ENCODE measurements at places on chromosomes 16 and 17.

DNA sequence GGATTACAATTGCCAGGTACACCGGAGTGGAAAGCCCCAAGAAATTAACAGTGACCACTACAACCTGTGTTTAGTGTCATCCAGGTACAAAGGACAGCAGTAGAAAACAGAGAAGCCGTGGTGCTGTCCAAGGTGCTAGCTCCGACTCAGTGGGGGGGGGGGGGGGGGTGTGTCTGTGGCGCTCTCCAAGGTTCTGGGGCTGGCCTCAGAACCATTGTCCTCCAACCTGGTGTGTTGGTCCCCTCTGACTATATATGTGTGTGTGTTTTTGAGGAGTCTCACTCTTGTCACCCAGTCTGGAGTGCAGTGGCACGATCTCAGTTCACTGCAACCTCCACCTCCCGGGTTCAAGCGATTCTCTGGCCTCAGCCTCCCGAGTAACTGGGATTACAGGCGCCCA lies 5.8 kb upstream of the ZNF23 start:
- peak; percentile 25 for DNase-seq

- DNase-seq = no peak
Observed at GRCh38 chr17:42538482-42538881, 2.4 kb downstream of the NAGLU start.

- no peak for DNase-seq
Observed at GRCh38 chr17:73112246-73112645, 19.8 kb upstream of the SLC39A11 start.

DNA sequence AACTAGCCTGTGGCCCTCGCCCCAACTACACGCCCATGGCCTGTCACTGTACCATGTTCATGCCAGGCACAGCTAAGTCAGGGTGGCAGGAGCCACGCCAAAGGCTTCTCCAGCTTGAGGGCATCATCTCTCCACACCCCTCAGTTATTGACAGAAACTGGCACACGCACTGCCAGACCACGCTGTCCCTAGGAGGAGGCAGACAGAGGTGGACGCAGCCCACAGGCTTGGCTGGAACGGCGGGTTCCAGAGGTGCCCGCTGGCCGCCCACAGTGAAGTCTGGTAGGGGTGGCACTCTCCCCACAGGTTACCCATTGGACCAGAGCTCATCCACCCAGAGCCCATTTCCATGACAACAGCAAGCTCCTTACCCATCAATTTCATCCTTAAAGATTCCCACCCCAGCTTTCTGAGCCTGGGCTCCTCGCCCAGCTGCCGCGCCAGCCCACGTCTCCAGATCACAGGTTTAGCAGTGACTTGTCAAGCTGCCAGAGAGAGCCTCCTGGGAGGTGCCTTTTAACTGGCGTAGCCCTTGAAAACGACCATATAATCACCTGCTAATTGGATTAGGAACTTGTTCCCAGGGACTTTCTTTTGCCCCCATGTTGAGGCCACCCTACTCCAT lies 27.9 kb downstream of the RPRML start:
- no peak for DNase-seq

- DNase-seq = no peak
Observed at GRCh38 chr17:47629826-47630225, 19.9 kb upstream of the KPNB1 start.

- no peak for DNase-seq
Observed at GRCh38 chr17:49964769-49965523, 4.0 kb upstream of the DLX4 start.

- DNase-seq = no peak
Observed at GRCh38 chr16:52247737-52248136, 299.2 kb downstream of the TOX3 start.

DNA sequence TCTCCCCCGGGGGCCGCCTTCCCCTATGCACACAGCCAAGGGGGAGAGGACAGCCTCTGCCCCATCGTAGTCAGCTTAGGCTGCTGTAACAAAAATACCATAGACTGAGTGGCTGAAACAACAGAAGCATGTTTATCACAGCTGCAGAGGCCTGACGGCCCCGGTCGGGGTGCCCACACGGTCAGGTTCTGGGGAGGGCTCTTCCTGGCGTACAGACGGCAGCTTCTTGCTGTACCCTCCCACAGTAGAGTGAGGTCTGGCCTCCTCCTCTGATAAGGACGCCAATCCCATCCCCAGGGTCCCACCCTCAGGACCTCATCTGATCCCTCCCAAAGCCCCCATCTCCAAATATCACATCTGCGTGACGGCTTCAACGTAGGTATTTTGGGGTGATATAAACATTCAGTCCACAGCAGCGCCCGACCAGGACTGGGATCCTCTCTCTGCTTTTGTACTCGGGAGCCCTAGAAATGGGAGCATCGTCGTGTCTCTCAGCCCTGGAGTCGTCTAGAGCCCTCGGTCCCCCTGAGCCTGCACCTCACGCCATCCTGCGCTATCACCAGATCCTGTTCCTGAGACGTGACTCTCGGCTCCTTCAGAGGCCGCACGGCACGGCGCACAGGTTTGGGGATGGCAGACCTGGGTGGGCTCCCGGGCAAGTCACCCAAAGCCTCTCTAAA lies 67.8 kb downstream of the RPH3AL start:
- DNase-seq = no peak

DNA sequence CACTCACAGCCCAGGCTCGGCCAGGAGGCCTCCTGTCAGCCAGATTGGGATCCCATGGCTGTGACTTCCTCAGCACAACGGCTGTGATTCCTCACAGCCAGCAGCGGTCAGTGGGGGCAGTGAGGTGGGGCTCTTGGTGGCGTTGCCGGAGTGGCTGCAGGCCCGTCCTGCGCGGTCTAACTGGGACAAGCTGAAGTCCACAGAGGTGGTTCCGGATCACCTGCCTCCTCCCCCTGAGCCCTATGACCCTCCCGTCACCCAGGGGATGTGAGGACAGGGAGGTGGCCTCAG lies 34.4 kb upstream of the MLKL start:
- DNase-seq = no peak

- DNase-seq = no peak
Observed at GRCh38 chr17:5418858-5419355, 555 bp downstream of the NUP88 start.

DNA sequence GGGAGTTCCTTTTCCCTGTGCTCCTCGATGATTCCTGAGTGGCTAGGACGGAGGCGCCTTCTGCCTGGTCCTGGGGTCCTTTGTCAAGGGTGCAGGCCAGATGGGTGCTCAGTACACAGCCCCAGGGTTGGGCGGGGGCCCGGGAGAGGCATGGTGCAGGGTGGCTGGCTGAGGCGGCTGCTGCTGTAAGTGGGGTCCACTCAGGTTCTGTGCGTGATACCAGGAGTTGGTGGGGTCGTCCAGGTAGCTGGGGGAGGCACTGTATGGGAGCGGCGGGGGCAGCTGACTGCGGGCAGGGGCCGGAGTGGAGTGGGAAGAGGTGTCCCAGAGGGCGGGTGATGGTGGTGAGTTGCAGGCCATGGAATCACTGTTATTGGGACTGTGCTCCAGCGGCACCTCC lies 3.6 kb downstream of the DLX3 start:
- DNase-seq = no peak

DNA sequence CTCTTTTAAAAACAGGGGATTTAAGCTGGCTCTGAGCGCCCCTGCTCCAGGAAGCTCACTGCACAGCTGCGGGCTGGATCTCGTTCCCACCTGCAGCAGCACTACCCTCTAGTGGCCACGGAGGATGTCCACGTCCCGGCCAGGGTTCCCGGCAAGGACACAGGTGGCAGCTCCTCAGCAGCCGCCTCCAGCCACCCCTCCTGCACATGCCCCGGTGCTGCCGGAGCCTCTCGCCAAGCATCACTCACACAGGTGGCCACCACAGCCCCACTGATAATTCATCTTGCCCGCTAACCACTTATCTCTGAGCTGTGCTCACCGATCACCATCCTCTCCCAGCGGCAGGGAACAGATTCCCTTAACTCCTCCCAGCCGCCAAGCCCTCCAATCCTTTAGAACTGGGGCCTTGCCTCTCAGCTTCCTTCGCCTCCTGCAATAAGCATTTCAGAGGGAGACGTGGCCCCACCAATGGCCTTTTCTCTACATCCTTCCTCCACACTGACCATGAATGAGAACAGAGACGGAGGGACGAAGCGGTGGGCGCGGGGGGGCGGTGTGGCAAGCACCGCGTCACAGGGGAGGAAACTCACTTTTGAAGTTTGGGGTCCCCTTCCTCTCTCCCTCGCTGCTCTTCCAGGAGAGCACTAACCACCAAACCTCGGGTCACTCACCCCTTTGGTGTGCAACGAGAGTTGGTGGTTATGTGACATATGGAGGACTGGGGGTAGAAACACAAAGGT lies 222.1 kb downstream of the RBFOX3 start:
- DNase-seq = peak; percentile 27

DNA sequence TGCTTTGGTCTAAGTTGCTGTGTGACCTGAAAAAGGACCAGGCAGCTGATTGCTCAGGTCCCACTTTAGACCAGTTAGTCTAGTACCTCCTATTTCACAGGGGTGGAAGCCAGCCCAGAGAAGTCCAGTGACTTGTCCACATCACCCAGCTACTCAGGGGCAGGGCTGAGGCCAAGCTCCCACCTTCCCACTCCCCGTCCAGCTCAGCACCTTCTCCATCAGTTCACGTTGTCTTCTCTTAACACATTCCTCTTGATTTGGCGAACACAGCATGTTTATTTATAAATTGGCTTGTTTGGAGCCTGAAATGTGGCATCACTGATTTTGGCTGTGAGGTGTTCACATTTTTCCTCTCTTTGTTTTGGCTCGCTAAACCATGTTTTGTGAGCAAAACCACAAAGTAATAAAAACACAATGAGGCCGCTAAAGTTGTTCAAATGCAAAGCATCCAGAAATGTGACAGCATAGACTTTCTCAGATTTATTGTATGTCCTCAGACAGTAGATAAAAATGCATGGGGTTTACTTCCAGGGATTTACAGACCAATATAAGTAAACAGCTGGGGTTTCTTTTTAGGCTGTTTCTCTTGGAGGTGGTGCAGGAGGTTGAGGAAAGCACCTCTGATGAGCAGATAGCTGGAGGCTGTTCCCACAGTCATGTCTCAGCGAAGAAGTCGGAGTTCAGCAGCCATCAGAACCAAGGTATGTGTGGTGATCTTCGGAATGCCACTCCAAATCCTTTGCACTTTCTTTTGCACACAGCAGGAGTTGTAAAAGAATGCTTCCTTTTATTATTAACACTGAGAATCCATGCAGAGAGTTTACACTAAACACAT lies 88.4 kb downstream of the PLXDC1 start:
- DNase-seq = no peak

GRCh38 chr16:65410801-65411200 lies 288.9 kb upstream of the CDH11 start:
- DNase-seq = no peak

DNA sequence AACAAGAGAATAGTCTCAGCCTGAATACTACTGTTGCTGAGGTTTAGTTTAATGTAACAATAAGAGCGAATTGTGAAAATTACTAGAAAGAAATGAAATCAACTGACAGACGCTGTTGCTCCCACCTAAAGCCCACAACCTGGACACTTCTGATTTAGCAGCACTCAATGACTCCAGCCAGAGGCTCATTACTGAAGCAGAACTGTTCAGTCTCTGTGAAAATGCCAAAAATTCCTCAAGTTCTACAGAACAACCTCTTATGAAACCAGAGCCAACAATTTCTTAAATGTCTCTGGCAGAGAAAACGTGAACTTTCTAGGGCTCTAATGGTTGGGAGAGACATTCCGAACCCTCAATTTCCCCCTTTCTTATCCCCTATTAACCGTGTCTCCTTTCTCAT lies 9.9 kb downstream of the PSME3IP1 start:
- DNase-seq = no peak

- no peak for DNase-seq
Observed at GRCh38 chr16:3161235-3162018, 26.6 kb upstream of the OR1F1 start.

DNA sequence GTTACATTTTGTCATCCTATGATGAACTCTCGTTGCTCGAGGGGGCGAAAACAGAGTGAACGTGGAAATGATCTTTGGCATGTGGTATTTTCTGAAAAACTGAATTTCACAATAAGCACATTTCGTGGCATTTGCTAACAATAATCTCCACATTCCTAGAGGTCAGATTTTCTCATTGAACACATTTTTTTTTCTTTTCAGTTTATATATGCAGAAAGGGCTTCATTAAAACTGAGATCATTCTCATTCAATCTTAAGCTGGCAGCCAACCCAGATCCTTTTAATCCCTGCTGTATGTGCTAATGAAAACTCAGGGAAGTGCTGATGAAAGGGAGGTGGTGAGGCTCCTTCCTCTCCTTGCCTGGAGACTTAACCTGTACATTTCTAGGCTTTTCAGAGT lies 52.6 kb downstream of the PRKCA start:
- DNase-seq = no peak

DNA sequence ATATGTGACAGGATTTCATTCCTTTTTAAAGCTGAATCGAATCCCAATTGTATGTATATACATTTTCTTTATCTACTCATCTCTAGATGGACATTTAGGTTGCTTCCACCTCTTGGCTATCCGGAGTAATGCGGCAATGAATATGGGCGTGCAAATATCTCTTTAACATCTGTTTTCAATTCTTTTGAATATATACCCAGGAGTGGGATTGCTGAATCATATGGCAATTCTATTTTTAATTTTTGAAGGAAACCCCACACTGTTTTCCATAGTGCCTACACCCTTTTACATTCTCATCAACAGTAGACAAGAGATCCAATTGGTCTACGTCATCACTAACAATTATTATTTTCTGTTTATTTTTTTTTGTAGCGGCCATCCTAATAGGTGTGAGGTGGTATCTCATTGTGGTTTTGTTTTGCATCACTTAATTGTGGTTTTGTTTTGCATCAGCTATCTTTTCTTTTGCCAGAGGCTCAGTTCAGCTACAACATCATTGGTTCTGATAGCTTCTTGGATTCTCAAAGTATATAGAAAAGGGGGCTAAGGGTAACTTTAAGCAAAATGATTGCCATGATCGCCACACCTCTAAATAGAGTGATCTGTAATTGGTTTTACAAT lies 25.6 kb upstream of the MAP2K6 start:
- DNase-seq = no peak

GRCh38 chr16:11353158-11353557 lies 7.9 kb downstream of the RMI2 start:
- DNase-seq = no peak

DNA sequence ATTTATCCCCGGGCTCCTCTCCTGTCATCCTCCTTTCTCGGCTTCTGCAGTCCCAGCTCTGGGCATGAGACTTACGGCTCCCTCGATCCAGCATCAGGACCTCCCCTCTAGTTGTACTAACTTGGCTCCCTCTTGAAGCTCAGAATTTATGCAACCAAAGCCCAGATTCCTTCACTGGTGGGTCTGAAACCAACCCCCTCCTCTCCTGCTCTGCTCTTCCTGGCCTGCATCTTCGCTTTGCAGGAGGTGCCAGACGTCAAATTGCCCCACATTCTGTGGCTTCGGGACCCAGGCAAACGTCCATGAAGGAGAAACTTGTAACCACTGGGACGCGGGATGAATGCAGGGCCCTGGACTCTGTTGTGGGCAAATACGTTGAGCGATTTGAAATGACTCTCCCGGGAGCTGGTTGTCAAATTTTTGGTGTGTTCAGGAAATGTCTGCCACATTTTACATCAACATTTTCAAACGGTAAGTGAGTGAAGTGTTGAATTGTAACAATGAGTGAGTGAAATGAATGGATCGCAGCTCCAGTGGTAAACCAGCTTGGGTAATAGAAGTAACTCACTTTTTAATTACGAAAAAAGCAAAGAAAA lies 29.3 kb upstream of the ELAC2 start:
- no peak for DNase-seq

- no peak for DNase-seq
Observed at GRCh38 chr16:82716361-82716855, 89.6 kb downstream of the CDH13 start.
